Choroid plexus epithelial cell (primary cell): ENCODE measurements at places on chromosomes 13 and 19.
A peak's percentile ranks its signal among the peaks of the same experiment; 100 is the strongest.

GRCh38 chr19:42269478-42270345, 660 bp downstream of the CIC start:
- no peak for DNase-seq

GRCh38 chr13:44300895-44301638, 72.6 kb upstream of the SERP2 start:
- DNase-seq: peak; percentile 72

GRCh38 chr13:45209229-45209628, 8.4 kb upstream of the KCTD4 start:
- peak; percentile 49 for DNase-seq

- no peak for DNase-seq
Measured at GRCh38 chr19:46066471-46066870, 25.7 kb upstream of the IGFL4 start.

- DNase-seq: no peak
Measured at GRCh38 chr13:62767473-62767872, 1351.8 kb upstream of the PCDH20 start.

- DNase-seq: no peak
Measured at GRCh38 chr13:89455741-89456140, 1784.6 kb downstream of the SLITRK5 start.

- DNase-seq: no peak
Measured at GRCh38 chr13:41241626-41242025, 21.8 kb downstream of the MTRF1 start.

DNA sequence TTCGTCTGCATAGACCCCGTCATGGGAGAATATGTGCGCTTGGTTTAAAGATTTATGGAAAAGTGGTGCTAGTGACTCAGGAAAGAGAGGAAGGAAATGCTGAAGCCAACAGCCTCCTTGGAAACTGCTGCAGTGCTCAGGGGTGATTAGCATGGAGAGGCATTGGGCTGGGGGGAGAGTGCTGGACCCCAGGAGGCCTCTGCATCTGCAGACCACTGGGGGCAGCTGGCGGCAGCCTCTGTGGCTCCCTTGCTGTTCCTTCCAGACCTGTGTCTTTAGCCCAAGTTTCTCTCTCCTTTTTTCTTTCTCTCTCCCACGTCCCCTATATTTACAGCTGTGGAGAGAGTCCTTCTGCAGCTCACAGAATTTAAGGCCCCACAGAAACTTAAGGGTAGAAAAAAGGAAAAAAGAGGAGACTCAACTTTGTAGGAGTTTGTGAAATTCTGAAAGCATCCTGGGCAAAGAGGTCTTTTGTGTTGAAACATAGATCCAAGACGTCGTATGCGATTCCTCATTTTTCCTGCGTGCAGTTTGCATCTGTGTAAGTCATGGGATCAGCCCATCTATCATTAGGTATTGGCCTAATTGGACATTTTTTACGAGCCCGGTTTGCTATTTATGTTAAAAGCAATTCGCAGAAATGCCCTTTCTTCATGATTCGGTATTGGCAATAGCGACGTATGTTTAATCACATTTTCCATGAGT, 116.2 kb upstream of the ZNF536 start:
- DNase-seq: no peak

- DNase-seq: peak; percentile 60
Measured at GRCh38 chr13:27476943-27477703, 26.8 kb upstream of the MTIF3 start.

DNA sequence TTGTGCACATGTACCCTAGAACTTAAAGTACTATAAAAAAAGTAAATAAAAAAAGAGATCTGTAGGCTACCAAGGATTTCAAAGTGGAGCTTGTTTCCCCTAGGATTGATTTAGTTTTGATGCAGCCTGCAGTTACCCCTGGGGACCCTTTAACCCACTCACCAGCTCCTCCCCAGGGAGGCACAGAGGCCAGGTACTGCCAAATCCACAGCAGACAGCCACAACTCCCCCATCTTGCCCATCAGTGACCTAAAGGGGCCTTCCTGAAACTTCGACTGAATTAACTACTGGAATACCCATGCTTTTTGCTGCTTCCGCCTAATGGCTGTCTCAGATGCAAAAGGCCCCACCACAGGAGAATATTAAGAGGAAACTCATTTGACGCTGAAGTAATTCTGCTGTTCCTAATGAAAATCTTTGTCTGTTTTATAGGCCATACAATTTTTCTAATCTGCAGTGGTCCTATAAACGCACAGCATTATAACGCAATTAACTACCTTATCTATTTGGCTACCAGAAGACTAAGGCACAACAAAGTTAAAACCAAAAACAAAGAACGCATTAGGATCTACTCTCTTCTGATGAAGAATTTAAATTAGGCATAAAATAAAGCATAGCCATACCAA, 95.0 kb downstream of the FOXO1 start:
- no peak for DNase-seq

DNA sequence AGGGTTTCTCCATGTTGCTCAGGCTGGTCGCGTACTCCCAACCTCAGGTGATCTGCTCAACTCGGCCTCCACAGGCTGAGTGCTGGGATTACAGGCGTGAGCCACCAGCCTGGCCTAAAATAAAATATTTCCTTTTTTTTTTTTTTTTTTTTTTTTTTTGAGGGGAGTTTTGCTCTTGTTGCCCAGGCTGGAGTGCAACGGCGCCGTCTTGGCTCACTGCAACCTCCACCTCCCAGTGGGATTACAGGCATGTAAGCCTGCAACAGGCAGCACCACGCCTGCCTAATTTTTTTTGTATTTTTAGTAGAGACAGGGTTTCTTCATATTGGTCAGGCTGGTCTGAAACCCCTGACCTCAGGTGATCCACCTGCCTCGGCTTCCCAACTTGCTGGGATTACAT, 4.9 kb downstream of the ZNF506 start:
- DNase-seq: no peak

- peak; percentile 25 for DNase-seq
Measured at GRCh38 chr13:45372189-45373161, 31.5 kb upstream of the TPT1 start.

GRCh38 chr13:108120302-108120701, 95.0 kb downstream of the LIG4 start:
- DNase-seq: no peak

DNA sequence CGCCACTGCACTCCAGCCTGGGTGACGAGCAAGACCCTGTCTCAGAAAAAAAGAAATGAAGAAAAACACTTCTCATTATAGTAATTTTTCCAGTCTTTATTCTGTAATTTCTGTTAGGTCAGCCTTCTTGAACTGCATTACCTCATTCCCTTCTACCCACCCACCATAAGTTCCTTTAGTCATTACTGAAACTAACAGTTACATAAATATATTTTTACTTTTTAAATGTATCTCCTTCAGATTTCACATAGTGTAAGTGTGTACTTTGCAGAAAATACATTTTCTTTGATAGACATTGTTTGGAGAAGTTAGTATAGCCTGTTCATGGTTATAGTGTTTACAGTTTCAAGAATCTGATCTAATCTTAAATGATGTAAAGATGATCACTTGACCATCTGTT, 31.7 kb upstream of the KCTD4 start:
- DNase-seq: no peak

GRCh38 chr13:111460548-111461444, 140.4 kb downstream of the TEX29 start:
- DNase-seq: peak; percentile 61

DNA sequence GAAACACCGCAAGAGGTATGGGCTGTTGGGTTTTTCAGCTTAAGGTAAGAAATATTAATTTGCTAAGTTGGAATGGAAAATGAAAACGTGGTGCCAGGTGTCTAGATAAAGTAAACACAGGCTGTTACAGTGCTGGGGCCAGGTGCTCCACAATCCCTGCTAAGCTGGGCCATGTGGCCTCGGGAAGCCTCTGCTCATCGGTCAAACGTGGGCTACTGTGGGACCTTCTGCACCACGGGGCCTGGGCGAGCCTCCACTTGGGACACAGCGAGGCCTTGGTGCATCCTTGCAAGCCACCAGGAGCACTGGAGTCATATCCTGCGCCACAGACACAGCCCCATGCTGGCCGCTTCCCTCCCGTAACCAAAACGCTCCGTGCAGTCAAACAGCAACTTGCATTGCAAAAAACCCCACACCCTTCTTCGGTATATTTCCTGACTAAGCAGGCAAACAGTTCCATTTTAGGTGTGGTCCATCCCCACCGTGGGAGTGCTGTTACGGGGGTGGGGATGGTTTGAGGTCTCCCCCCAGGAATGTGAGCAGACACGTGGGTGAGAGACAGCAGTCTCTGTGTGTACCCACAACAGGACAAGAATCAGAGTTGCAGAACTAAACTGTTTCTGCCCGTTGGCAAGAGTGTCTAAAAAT, 96.3 kb upstream of the SOX1 start:
- no peak for DNase-seq

- no peak for DNase-seq
Measured at GRCh38 chr19:55488986-55489710, 912 bp downstream of the SSC5D start.

- peak; percentile 56 for DNase-seq
Measured at GRCh38 chr19:4831304-4831978, at the start of gene TICAM1. TICAM1 (minus strand) TSS chr19:4831712; CDS start chr19:4818377, 13,335 bp downstream.

GRCh38 chr19:12260236-12260635, 34.4 kb downstream of the ZNF44 start:
- no peak for DNase-seq

DNA sequence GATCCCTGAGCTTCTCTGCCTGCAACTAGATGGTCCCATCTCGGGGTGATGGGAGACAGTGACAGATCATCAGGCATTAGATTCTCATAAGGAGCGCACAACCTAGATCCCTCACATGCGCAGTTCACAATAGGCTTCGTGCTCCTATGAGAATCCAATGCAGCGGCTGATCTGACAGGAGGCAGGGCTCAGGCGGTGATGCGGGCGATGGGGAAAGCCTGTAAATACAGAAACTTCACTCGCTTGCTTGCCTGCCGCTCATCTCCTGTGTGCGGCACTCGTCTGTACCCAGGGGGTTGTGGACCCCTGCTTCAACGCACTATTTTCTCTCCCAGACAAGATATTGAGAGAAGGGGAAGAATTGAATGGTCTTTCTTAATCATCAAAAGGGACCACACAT, 473.9 kb downstream of the ZNF536 start:
- DNase-seq: no peak

DNA sequence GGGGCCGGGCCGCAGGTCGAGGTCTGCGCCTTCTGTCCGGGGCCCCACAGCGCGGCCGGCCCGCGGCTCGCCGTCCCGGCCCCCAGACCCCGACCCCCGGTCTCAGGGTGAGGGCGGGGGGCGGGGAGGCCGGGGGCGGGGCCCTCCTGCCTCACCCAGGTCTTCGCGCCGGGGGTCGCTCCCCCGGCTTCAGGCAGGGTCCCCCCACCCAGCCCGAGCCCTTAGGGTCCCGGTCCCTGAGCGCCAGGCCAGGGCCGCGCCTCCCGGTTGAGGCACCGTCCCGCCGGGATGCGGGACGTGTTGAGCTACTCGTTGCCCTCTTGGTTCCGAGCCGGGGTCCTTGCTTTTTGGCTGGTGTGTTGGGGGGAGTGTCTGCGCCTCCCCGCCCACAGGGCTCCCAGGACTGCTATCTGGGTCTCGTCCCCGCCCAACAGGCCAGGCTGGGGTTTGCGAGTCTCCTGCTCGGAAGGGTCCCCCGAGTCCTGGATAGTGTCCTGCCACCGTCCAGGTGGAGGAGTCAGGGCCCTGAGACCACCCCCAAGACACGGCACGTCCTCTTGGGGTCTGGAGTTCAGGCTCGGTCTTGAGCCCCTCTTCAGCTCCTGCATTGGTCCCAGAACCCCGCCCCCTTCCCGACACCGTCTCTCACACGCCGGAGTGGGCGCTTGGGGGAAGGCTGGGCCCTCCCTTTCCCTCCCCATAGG, 452 bp downstream of the PIAS4 start:
- DNase-seq: peak; percentile 30

DNA sequence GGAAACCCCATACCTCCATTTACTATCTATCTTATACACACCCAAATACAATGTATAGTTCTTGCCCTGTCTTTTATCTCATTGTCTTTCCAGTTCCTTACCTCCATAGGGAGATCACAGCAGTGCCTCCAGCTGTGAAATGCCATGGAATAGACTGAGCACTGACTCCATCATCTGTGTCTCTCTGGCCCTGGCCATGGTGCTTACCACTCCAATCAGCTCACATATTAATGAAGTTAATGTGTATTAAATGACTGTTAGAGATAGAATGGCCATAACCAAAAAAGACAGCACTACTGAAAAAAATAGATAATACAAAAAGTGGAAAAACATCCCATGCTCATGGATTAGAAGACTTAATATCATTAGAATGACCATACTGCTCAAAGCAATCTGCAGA, 240.4 kb upstream of the SOX21 start:
- no peak for DNase-seq

- no peak for DNase-seq
Measured at GRCh38 chr19:16327501-16327900, 2.9 kb downstream of the KLF2 start.

GRCh38 chr13:41007744-41008128, 11.4 kb downstream of the ELF1 start:
- DNase-seq: peak; percentile 36

DNA sequence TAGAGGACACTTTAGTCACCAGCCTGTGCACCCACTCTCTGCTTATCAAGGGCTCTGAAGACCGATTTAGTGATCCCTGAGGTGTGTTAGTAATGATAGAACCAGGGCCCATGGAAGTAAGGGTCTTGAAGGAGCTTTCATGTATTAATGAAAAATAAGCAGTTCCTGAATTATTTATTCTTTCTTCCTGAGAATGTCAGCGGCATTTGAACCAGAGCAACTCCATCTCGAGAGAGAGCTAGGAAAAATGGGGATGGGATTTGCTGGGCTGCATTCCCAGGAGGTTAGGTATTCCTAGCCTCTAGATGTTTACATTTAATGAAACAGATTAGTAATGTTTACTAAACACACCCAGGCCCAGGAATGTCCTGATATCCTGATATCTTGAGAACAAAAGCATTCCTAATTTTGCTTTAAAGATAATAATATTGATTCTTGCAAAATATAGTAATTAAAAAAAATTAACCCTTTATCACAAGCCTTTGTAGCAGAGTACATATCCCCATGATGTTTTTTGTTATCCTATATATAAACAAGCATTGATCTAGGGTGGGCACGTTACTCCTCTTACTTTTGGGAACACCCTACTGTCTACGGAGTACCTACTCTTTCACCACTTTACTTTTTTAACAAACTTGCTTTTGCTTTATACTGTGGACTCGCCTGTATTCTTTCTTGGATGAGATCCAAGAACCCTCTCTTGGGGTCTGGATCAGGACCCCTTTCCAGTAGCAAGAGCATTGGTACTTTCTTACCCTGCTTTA, 63.1 kb downstream of the COG3 start:
- DNase-seq: peak; percentile 13

DNA sequence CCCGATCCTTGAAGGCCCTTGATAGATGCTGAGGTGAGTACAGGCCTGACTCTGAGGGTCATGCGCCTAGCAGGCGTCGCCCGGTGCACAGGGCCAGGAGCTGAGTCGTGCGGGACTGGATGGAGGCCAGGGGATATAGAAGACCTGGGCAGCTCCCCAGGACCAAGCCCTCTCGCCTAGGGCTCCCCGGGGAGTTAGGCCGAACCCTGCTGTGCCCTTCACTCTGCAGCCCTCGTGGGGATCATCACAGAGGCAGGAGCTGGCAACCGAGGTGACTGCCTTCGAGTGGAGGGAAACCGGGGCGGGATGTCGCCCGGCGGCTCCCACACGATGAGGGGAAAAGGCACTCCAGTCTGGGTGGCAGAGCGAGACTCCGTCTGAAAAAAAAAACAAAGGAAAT, 11.7 kb downstream of the CSNK1G2 start:
- DNase-seq: no peak
